ENCODE measurements at places on chromosomes 5 and 9.

DNA sequence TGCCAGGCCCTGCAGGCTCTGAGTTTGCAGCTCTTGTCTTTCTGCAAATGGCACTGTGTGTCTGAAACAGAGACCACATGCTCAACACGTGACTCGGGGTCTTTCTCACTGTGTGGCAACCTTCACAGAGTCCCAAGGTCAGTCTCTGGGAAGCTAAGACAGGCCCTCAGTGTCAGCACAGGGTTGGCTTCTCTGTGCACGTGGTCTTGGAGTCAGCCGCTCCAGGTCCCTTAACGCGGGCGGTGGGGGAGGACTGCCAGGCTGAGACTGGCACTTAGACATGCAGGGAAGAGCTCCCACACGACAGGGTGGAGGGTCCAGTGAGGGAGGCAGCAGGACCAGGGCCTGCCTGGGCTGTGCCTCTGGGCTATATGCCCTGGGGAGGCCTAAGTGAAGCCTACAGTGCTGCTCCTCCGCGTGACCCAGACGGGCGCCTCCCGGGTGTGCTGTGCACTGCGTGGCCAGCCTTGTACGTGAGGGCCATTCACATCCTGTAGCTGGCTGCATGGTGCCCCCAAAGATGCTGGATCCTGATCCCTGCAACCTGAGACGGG is 76.8 kb downstream of the ADAMTS2 start:
- DNase-seq, result no peak

DNA sequence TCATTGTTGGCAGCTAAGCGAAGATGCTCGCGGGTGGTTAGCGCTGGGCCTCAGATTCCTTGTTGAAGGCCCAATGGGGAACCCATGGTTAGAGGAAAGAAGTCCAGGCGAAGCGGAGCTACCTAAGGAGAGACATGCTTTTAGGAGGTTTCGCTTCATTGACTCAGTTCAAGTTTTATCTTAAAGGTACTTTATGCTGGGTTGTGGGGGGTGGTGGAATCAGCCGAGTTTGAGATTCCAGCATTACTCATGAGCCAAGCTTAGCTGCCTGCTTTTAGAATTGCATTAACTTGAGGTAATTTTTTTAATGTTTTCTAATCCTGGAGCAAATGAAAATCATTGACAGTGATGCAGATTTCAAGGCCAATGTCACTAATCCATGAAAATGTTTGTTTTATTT is 16.1 kb downstream of the MEGF10 start:
- no peak for DNase-seq

- DNase-seq, result no peak
Observed at GRCh38 chr9:15977438-15977837, 424.6 kb downstream of the CCDC171 start.

DNA sequence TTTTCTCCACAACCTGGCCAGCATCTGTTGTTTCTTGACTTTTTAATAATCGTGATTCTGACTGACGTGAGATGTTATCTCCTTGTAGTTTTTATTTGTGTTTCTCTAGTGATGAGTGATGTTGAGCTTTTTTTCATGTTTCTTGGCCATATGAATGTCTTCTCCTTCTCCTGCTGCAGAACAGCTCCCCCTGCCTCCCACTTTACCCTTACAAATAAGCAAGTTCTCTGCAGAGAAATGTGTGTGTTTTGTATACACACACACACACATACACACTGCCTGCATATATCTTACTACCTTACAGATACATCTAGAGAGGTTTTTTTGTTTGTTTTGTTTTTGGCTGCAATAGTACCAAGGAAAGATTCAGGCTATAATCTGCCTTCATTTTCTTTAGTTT is 88.7 kb upstream of the PHF24 start:
- no peak for DNase-seq

GRCh38 chr5:108418197-108418596 is 36.3 kb upstream of the FBXL17 start:
- no peak for DNase-seq

GRCh38 chr9:36787709-36788108 is 215.0 kb downstream of the MELK start:
- no peak for DNase-seq

DNA sequence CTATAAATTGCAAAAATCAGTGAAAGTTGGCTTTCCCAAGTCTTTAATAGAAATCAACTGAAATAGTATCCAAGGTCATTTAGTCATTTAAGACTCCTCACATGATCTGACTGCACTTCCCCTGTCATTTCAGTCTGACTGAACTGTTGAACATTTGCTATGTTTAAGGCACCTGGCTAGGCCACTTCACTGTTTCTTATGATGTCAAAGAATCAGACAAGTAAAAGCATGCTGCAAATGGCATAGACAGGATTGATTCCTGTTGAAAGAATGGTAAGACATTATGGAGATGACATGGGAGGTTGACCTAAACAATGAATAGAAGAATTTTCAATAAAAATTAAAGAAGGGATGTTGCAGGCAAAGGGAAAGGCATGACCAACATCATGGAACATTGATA is 502.1 kb downstream of the NFIB start:
- no peak for DNase-seq

DNA sequence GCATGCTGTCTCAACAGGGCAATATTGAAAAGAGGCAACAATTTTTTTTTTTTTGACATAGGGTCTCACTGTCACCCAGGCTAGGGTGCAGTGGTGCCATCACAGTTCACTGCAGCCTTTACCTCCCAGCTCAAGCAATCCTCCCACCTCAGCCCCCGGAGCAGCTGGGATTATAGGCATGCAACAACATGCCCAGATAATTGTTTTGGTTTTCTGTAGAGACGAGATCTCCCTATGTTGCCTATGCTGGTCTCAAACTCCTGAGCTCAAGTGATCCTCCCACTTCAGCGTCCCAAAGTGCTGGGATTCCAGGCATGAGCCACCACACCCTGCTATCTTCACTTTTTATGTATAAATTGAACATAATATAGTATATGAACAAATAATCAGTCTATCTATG is 47.6 kb downstream of the PRELID2 start:
- DNase-seq, result no peak

DNA sequence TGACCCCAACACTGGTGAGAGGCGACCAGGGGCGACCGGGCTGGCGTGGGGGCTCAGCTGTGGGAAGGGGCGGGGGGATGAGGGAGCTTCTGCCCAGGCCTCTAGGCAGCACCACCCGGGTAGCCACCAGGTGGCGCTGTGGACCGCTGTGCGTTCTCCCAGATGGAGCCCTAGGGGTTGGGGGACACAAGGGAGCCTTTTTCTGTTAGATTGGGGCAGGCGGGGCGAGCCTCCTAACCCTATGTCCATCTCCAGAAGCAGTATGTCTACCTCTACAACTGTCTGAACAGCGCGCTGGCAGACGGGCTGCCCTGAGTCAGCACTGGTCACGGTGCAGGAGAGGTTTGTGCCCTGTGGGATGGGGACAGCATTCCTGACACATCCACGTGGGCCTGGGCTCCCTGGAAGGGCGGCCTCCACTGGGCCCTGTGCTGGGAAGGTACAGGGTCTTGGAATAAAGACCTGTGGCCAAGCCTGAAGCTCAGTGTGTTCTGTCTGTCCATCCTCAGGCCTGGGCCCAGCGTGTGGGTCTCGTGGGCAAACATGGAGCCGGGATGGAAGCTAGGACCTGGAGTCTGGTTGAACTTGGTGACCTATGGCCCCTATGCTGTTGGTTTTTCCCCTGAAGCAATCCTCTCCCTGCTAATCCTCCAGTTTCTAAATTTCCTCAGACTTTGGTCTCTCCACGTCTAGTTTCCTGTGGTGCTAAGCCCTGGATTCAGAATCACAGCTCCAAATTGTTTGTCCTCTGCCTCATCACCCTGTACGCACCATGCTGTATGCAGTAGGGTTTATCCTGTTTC is 23.1 kb upstream of the SPTLC1 start:
- peak; percentile 80 for DNase-seq

DNA sequence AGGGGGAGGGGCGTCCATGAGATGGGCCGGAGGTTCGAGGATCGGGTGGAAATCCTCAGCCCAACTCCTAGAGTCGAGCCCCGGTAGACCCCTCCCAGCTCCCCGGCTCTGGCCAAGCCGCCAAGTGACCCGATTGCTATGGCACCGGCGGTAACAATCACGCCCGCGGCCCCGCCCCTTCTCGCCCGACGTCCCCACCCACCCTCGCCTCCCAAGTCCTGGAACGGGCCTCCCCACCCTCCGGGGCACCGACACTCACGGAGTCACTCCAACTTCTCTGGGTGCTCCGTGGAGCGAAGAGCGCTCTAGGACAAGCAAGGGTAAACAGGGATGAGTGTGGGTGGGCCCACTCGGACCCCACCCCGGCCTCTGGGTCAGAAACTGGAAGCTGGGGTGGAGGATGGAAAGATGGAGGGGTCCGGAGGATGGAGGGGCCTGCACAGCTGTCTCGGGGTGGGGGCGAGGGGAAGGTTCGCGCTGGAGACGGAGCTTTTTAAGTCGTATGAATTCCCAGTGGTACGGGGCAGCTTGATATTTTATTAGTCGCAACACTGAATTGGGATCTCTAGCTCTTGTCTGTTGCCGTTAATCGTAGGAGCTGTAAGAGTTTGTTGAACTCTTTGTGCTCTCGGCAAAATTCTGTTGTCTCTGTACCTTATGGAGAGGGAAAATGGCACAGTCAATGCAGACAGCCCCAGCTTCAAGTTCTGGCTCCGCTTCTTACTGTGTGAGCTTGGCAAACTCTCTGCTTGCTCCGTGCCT is at the start of gene SPACA9:
TSS of gene SPACA9 (plus strand) at position 204 of the 762 bp plus-strand sequence. CDS start 5,050 bp downstream, outside the sequence.
- DNase-seq, result peak; percentile 33

- DNase-seq, result no peak
Observed at GRCh38 chr9:137318602-137319001, 16.5 kb upstream of the NRARP start.

DNA sequence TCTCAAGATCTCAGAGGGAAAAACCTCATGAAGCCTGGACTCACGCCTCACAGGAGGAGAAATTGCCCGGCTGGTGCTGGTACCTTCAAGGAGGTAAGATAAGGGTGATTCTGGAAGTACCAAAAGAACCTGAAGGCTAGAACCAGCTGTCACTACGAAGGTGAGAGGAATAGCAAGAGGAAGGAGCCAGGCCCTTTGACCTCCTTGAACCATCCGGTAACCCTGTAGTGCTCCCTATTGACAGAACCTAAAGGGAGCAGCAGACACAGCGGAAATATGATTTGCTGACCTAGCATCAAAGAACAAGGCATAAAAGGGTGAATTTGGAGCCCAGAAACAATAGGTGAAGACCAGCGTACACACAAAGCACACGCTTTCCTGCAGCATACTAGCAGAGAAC is 92.2 kb downstream of the DOCK8 start:
- DNase-seq, result peak; percentile 22

GRCh38 chr9:134321946-134322741 is 4.1 kb upstream of the RXRA start:
- no peak for DNase-seq

DNA sequence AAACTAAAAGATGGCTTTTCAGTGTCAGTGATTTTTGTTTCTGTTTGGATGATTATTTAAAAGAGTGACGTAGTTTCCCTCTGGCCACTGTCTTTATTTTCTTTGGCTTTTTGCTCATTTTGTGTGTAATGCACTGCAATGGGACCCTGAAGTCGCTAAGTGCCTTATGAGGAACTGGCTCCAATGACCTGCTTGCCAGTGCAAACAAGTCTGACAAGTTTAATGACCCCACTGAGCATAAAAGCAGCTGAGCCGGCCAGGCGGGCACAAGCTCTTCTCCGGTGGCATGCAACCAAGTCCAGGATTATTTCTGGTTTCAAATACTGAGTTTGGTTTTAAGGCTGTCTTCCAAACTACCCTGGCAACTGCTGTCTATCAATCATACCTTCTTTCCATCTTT is 15.6 kb upstream of the GNA14 start:
- no peak for DNase-seq

GRCh38 chr5:96384353-96384752 is 48.7 kb downstream of the PCSK1 start:
- DNase-seq, result no peak

DNA sequence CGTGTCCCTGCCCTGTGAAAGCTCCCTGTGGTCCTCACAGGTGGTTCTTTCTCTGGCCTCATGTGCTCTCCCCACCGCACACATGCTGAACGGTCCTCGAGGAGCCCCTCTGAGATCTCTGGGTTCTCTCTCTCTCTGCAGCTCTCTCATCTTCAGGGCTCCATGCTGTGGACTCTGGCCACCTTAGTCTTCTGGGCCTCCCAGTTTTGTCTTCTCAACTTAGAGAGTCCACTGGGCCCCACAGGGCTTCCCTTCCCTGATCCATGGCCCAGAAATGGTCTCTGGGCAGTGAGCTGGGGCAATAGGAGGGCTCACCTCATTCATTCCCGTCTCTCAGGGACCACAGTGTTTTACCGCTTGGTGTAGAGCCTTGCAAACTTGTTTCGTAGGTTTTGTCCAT is 26.4 kb downstream of the FGD3 start:
- DNase-seq, result no peak

- DNase-seq, result no peak
Observed at GRCh38 chr9:77922591-77922990, 109.0 kb downstream of the GNAQ start.

- DNase-seq, result no peak
Observed at GRCh38 chr5:132841305-132841704, 10.9 kb upstream of the SHROOM1 start.

DNA sequence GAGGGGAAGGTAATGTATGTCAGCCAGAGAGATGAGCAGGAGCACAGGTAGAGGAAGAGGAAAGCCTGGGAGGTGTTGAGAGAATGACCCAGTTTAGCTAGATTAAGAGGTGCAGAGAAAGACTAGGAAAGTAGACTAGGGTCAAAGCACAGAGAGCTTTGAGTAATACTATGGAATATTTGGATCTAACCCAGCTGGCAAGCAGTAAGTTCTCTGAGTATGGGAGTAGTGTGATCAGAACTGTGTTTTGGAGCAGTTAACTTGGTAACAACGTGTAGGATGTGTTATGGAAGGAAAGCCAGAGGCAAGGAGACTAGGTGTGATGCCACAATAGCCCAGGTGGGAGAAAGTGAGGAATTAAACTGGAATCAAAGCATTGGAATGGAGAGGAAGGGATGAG is 84.9 kb upstream of the PTGER4 start:
- DNase-seq, result no peak

GRCh38 chr9:114141553-114142402 is 13.6 kb upstream of the COL27A1 start:
- no peak for DNase-seq

GRCh38 chr5:148290271-148291195 is 21.7 kb upstream of the SPINK7 start:
- no peak for DNase-seq

DNA sequence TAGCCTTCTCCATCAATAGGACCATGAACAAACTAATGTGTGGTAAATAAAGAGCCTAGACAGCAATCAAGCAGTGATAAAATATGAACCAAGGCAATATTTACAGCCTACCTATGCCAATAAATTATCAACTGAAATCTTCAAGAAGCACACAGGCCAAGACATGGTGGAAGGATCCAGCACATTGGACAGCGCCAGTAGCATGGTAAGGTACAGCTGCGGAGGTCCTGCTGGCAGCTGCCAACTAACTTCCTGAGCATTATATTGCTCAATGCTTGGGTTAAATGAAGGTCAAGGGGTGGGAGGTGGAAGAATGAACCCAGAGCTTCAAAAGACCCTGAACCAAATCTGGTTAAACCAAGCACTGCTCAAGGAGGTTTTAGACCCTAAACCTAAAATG is 16.5 kb upstream of the SPDL1 start:
- no peak for DNase-seq

DNA sequence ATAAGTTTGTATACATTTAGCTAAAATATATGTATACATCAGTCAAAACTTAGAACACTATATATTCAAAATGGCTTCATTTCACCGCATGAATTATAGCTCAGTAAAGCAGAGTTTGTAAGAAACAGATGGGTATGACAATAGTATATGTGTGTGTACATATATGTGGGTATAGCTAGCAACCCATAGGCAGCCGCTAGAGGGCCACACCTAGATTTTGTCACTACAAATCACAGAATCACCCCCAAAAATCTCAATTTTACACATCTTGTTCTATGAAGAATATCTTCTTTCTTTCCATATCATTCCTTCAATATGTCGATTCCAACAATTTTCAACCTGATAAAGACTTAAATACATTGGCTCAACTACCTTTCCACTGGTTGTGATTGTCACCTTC is 357.8 kb upstream of the CCNG1 start:
- no peak for DNase-seq

All from stimulated activated CD4-positive, alpha-beta T cell treated with anti-CD3 and anti-CD28 coated beads, Interleukin-12 subunit alpha, Interleukin-12 subunit beta, amount 100 ng/mL, for 4 hours (primary cell).